ENCODE measurements at places on chromosomes 5 and 9.

DNA sequence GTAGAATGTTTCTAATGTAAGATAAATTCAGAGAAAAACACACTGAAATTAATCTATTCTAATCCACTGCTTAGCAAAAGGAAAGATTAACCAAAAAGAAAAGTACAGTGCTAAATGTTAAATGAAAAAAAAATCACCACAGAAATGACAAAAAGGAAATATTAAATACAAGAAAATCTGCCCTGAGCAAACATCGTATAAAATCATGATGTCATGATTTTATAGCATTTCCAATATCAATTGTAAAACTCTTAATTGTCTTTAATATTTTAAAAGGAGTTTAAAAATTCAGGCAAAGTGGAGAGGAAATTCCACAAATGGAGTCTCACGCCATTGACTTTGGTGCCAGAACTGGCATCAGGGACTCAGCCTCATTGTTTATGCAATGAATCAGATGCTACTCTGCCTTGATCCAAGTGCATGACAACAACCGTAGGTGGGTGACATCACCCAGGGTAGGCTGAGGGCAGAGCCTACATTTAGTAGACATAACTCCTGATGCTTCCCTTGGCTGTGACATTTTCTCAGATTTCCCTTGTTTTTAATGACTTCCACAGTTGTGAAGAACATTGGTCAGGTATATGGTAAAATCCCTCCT, 696.8 kb downstream of the SEMA5A start:
- H3K27me3 ChIP-seq, result no peaks in the 10 kb centered on the region
- H3K4me3 ChIP-seq, result no peak overlapping the region
- no peak for DNase-seq
- no peaks in the 10 kb centered on the region for H3K4me1 ChIP-seq
- no peak overlapping the region for H3K27ac ChIP-seq
- no peaks in the 10 kb centered on the region for H3K36me3 ChIP-seq

DNA sequence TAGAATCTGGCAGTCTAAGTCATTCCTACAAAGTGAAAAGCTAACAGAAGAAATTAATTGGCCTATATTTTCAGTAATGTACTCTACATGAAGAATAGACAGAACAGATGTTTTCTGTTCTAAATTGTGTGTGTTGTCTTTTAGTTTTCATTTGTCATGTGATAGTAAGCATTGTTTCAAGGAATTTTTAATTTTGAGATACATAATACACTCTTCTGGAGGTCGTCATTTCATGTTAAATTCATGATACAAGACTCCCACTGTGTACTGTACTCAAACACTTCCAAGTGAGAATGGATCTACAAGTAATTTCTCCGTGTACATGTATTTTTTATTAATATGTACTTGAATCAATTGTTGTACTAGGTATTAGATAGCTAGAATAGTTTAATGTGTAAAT, 1522.9 kb downstream of the MAT2B start:
- no peak overlapping the region for H3K27ac ChIP-seq
- H3K27me3 ChIP-seq, result no peaks in the 10 kb centered on the region
- no peaks in the 10 kb centered on the region for H3K36me3 ChIP-seq
- no peak overlapping the region for H3K4me3 ChIP-seq
- no peaks in the 10 kb centered on the region for H3K4me1 ChIP-seq
- no peak for DNase-seq

- no peaks in the 10 kb centered on the region for H3K4me1 ChIP-seq
- DNase-seq, result no peak
- no peaks in the 10 kb centered on the region for H3K36me3 ChIP-seq
- no peak overlapping the region for H3K27ac ChIP-seq
- no peak overlapping the region for H3K4me3 ChIP-seq
- H3K27me3 ChIP-seq, result no peaks in the 10 kb centered on the region
Measured at GRCh38 chr9:121582641-121583040, 68.8 kb upstream of the DAB2IP start.

GRCh38 chr5:135040034-135040332, 6.0 kb upstream of the PITX1 start:
- no peak overlapping the region for H3K4me3 ChIP-seq
- peaks cover 19% of the 10 kb centered on the region for H3K27me3 ChIP-seq
- H3K27ac ChIP-seq, result no peak overlapping the region
- no peak for DNase-seq

- no peak overlapping the region for H3K27ac ChIP-seq
- H3K36me3 ChIP-seq, result no peaks in the 10 kb centered on the region
- H3K4me3 ChIP-seq, result no peak overlapping the region
- no peaks in the 10 kb centered on the region for H3K27me3 ChIP-seq
Measured at GRCh38 chr5:15575666-15576065, 75.7 kb downstream of the FBXL7 start.

- no peak overlapping the region for H3K27ac ChIP-seq
- H3K4me3 ChIP-seq, result no peak overlapping the region
- H3K4me1 ChIP-seq, result no peaks in the 10 kb centered on the region
- no peaks in the 10 kb centered on the region for H3K36me3 ChIP-seq
- DNase-seq, result no peak
- H3K27me3 ChIP-seq, result no peaks in the 10 kb centered on the region
Measured at GRCh38 chr5:62197697-62198096, 108.3 kb upstream of the KIF2A start.

DNA sequence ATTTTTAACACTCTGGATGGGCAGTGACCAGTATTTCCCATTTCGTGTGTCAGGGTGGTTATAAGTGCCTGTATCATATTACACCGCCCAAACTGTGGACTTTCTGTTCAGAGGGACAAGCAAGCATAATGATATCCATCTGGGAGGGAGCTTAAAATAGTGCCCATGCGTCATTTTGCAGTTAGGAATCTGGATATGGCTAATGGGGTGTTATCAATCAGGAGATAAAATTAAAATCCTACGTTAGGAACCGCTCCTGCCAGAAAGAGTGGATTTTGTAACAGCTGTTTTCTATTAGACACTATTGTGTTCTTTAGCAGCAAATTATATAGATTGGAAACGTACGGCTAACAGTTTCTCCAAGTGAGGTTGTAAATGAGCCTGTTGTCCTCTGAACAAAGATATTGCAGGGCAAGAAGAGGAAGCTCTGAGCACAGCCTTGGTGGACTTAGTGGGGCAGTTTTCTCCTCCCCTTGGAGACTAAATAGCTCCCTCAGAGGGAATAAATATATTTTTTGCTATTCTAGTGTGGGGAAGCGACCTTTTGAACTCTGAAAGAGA, 160.4 kb downstream of the SPATA31D1 start:
- H3K4me1 ChIP-seq, result no peaks in the 10 kb centered on the region
- H3K36me3 ChIP-seq, result no peaks in the 10 kb centered on the region
- H3K4me3 ChIP-seq, result no peak overlapping the region
- no peak overlapping the region for H3K27ac ChIP-seq

DNA sequence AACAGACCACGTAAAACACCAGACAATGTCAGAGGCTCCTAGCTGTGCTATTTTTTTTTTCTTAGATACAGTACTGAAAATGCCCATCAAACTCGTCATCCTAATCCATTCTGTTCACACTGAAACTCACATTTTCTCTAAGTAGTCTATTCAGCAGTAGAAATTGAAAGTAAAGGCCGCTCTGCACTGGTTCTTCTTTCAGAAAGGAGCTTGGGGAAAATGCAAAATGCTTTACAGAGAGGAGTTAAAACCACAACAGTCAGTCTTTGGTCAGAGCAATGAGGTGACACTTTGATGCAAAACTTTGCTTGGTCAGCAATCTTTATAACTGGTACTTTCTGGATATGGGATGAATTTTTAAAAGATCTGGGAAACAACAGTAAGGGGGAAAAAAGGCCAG, 43.8 kb upstream of the SUSD1 start:
- no peak overlapping the region for H3K4me3 ChIP-seq
- DNase-seq, result no peak
- no peak overlapping the region for H3K27ac ChIP-seq
- H3K27me3 ChIP-seq, result no peaks in the 10 kb centered on the region
- no peaks in the 10 kb centered on the region for H3K4me1 ChIP-seq

DNA sequence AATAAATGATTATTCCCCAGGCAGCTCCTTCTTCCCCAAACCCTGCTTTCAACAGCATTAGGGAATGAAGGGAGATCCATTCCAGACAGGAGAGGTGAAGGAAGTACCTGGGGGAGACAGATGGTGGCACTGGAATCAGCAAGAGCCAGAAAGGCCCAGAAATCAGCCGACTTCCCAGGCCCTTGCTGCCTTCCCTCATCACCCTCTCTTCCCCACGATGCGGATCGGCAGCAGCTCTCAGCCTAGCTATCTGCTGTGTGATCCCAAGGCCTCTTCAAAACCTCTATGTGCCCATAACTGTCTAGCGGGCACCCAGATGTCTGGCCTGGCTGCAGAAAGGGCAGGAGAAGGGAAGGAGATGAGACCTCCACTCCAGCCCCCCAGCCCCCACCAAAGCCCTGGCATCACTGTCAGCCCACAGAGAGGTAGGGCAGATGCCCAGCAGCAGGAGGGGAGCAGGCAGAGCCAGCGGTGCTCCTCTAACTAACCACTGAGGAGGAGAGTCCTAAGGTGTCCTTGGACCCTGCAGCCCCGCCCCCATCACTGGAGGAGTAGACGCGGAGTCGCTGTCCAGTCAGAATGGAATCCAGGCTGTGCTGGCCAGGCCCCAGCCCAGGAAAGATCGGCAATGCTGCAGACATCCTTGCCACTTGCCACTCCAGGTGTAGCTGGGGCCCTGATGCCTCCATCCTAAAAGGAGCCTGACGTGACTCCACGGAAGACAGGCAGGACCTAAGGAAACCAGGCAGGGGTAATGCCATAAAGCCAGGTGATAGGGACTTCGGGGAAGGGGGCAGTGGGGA, 12.7 kb downstream of the CNTFR start:
- no peak overlapping the region for H3K4me3 ChIP-seq
- H3K4me1 ChIP-seq, result peaks cover 5% of the 10 kb centered on the region
- no peak for DNase-seq
- no peaks in the 10 kb centered on the region for H3K27me3 ChIP-seq

DNA sequence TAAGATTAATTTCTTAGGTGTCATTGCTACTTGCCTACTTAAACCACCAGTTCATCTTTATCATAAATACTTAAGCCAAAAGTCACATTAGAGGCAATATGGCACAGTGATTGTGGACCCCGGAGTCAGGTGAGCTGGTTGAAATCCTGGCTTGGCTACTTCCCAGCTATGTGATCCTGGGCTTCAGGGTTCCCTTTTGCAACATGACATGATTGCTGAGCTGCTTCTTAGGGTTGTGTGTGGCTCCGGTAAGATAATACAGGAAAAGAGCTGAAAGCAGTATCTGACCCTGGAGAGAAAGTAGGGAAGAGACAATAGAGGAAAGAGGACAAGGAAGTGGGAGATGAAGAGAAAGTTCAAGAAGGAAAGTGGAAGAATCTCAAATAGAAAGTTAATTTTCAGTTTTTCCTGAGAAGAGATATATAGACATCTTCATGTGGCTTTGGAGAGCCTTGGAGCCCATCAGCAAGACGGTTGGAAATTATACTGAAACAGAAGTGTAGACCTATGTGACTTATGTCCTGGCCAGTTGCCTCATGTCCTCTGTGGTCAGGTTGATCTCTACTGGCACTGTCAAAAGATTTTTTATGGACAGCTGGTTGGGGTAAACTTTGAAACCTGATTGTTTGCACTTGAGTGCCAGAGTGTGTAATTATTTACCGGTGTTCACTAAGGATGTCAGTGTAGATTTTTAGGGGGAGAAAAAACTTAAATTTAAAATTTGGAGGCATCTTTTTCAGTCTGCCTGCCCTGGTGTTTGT, 93.2 kb downstream of the GHR start:
- no peak for DNase-seq
- no peak overlapping the region for H3K4me3 ChIP-seq
- no peak overlapping the region for H3K27ac ChIP-seq

- H3K4me3 ChIP-seq, result no peak overlapping the region
- no peak overlapping the region for H3K27ac ChIP-seq
- H3K4me1 ChIP-seq, result no peaks in the 10 kb centered on the region
- no peak for DNase-seq
Measured at GRCh38 chr9:14780251-14780650, 57.7 kb upstream of the CER1 start.

DNA sequence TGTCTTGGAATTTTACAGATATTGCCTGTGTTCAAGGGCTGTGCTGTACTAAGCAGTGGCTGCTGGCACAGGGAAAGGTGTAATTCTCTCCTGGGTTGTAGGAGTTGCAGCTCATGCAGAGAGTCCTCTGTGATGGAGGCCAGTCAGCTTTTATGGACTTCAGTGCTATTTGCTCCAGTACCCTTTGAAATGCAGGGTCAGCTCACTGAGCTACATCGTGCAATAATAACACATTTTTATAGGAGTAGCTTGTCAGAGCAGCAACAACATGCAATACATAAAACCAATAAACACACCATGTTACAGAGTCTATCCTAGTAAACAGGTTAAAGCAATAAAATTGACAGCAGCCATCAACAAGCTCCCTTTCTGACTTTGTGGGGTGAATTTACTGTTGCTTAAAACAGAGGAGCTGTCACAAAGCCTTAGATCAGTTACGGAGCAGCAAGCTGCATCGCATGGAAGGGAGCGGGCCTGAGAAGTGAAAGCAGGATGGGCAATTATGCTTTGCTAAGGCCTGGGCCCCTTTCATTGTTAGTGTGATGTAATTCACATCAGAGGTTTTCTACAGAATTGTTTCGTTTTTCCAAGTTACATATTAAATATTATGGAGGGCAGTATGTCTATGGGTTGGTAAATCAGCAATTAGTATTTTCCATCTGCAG, 16.8 kb downstream of the CD180 start:
- H3K4me3 ChIP-seq, result no peak overlapping the region
- no peaks in the 10 kb centered on the region for H3K36me3 ChIP-seq
- no peak overlapping the region for H3K27ac ChIP-seq
- peaks cover 26% of the 10 kb centered on the region for H3K4me1 ChIP-seq
- no peak for DNase-seq

DNA sequence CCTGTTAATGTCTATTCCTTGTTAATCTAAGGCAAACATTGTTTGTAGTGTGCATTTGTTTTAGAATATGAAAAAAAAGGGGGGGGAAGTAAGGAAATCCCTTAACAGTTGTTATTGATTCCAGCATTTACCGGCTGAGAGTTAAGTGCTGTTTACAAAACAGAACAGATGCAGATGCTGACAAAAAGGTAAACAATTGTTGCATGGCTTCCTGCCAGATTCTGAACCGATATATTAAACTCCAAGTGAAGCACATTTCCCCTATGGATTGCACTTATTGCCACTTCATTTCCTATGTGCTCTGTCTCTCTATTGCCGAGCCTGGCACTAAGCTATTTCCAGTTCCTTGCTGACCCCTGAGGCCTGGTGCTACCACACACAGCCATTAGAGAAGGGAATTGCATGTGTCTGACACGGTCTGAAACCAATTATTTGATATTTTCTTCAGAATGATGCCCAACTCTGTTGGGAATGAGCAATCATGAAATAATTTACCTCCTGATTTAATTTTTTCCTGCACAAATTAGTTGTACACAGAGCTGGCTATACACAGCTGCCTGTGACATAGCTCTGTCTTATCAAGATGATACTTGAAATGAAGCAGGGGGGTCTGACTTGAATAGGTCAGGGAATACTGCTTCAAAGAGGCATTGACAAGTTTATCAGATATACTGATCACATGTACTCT, 109.8 kb downstream of the KIAA0825 start:
- H3K4me1 ChIP-seq, result no peaks in the 10 kb centered on the region
- H3K4me3 ChIP-seq, result no peak overlapping the region
- no peak for DNase-seq
